ENCODE measurements at places on chromosomes 13 and 19.

DNA sequence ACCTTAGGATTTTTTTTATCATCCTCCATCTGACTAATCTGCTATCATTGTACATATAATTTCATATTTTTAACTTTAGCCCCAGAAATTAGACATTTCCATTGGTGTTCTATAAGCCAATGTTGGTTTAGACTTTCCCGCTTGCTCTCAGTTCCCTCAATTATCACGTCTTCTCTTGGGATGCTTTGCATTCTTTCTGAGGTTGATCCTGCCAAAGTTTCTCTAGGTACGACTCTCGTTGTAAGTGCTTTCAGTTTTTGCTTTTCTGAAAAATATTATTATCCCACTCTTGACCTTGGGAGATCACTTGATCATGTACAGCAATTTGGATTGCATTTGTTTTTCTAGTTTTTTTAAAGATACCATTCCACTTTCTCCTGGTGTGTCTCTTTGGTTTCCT, 270.2 kb downstream of the IRS2 start:
- no peak for DNase-seq

GRCh38 chr19:33887891-33888290, 91.2 kb downstream of the KCTD15 start:
- no peak for DNase-seq

GRCh38 chr19:35355791-35356460, 2.3 kb upstream of the FFAR3 start:
- peak; percentile 31 for DNase-seq

DNA sequence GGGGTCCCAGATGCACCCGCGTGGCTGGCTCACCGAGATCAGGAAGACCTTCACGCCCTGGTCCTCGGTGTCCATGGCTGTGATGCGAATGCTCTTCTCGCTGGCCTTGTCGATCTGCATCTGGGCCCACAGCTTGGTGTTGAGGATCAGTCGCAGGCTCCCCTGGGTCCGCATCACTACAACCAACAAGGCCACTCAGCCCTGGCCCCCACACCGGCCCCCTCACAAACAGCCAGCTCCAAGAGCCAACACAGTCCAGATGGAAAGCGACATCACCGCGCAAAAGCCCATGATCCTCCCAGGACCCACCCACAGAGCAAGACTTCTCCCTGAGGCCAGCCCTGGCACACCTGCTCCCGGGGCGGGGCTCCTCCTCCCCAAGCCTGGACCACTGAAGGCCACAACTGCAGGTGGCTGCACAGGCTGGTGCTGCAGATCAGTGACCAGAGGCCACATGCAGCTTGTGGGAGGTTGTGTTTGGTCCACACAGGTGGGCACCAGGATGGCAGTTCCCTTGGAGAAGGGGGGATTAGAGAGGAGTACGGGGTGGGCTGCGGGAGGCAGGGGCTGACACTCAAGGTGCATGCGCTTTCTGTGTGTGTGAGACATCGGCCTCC, 4.5 kb downstream of the CAPS start:
- no peak for DNase-seq

DNA sequence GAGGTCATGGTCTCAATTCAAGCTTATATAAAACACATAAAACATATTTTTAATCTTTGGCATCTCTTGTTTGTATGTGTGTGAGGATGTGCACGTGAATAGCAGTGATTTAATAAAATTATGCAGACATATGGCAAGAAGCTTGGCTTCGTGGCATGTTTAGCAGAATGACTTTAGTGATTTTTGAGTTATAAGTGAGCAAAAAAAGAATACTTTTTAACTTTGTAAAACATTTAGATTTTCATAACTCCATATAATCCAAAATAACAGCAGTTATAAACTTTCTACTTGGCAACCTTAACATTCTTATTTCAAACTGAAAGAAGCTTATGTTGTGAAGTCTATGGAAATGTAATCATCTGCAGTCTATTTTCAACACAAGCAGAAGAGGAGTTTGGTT, 120.6 kb downstream of the SLITRK1 start:
- DNase-seq: no peak

GRCh38 chr13:112177450-112178288, 110.7 kb downstream of the SOX1 start:
- no peak for DNase-seq

DNA sequence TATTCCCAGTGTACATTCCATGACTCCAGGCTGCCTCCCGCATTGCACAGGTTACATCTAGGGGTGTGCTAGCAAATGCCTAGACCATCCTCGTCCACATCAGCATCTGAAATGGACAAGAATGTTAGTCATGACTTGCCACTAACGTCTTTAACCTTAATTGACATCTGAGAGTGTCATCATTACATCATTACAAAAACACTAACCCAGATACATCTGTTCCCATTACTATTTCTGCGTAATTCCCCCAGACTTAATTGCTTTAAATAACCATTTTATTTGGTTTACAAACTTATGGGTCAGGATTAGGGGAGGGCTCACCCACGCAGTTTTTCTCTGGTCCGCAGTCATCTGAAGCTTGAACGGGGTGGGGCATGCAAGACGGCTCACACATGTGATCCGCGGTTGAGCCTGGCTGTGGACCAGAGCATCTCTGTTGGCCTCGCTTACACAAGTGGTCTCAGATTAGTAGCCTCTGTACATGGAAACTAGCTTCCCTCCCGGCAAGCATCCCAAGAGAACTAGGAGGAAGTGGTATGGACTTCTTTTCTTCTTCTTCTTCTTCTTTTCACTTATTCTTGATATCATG, 15.9 kb downstream of the KL start:
- DNase-seq: no peak

- DNase-seq: no peak
Observed at GRCh38 chr19:49216071-49216470, 58.5 kb downstream of the TRPM4 start.

DNA sequence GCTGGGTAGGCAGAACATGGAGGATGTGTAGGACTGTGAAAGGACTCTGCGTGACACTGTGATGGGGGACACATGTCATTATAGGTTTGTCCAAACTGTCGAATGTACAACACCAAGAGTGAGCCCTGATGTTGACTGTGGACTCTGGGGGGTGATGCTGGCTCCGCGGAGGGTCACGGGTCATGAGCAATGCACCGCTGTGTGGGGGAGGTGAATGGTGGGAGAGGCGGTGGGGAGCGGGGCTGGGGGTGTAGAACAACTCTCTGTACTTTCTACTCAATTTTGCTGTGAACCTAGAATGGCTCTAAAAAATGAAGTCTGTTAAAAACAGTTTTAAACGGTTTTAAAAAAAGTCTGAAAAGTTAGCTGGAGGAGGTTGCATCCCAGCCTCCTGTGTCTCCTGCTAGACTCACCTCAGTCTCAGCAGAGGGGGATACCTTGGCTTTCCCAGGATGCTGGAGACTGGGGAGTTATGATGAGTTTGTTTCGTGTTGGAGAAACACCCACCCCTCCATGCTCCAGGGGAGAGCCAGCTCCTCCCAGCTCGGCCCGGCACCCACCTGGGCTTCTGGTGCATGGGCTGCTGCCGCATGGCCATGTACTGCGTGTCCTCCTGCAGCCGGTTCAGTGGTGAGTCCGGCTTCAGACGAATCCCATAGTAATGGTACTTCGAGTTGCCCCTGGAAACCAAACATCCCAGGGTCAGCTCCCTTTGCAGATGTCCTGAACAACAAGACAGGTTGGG, 34.7 kb upstream of the RANBP3 start:
- no peak for DNase-seq

DNA sequence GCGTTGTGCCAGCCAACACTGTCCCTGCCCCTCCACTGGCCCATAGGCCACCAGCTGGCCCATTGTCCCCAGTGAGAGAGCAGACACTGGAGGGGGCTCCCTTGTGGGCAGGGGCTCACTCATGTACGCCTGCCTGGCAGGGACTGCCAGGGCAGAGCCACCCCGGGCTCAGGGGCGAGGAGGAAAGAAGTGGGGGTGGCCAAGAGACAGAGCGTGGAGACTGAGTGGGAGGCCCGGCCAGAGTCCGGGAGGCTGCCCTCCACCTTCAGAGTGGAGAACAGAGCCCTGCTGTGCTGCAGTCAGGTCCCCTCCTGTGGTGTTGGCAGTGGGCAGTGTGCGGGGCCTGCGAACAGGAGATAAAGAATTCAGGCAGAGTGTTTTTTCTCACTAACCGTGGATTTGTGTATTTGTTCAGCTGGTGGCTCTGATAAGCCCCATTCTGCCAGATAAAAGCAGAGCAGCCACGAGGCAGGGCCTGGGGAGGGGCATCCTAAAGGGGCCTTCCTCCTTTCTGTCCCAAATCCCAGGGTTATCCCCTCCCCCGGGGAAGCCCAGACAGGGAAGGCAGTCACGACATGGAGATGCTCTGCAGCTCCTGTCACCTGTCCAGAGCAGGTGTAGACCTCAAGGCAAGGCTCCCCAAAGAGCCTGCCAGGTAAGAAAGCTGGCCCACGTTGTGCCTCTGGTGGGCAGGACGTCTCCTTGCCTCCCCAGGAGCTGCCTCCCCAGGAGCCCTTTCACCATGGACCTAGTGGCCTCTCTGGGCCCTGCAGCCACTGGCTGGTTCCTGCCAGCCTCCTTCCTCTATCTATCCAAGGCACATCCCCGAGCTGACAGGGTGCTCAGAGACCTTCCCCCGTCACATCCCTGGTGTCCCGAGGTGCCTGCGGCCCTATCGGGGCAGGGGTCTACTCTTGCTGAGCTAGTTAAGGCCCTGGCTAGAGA, 33.0 kb downstream of the LYL1 start:
- no peak for DNase-seq

GRCh38 chr19:7395360-7396066, 46.8 kb downstream of the ARHGEF18 start:
- peak; percentile 19 for DNase-seq

DNA sequence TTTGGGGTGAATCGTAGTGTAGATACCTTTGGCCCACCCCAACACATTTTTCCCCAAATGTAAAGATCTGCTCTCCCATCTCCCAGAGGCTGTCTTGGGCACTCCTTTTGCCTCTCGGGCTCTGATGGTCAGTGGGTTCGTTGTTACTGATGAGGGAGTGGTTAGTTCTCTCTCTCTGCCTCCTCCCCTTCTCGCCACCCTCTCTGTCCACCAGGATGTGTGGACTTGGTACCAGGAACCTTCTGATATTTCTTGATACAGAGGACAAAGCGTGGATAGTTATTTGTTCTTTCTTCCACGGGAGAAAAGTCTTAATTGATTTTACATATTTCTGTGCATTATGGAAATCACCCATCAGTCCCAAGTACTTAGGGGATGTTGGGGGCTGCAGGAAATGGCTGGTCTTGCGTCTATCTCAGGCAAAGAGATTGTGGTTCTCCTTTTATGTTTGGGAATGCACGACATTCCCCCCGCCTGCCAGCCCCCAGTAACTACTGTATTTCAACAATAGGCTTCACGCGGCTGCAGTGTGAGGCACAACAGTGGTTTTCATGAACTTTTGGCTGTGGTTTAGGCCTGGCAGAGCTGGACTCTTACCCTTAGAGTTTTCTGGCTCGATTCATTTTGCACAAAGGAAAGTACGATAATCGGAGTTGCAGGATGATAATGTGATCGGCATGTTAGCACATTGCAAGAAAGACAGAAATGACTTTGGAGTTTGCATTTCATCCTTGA, 79.0 kb upstream of the ZNF536 start:
- no peak for DNase-seq

DNA sequence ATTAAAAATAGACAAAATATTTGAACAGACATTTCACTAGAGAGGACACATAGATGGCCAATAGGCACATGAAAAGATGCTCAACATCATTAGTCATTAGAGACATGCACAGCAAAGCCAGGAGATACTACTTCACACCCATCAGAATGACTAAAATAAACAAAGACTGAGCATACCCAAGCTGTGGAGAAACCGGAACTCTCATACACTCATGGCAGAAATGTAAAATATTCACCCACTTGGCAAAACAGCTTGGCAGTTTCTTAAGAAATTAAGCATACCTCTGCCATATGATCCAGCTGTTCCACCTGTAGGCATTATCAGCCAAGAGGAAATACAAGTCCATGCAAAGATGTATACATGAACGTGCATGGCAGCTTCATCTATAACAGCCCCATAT, 213.4 kb downstream of the TSHZ3 start:
- DNase-seq: no peak

DNA sequence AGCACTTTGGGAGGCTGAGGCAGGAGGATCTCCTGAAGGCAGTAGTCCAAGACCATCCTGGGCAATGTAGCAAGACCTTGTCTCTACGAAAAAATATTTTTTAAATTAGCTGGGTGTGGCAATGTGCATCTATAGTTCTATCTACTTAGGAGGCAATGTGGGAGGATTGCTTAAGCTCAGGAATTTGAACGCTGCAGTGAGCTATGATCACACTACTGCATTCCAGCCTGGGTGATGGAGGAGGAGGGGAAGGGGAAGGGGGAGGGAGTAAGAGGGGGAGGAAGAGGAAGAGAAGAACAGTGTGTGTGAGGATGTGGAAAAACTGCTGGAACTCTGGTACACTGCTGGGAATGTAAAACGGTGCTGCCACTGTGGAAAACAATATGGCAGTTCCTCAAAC, 9.2 kb upstream of the CLIP3 start:
- peak; percentile 40 for DNase-seq

- DNase-seq: no peak
Observed at GRCh38 chr19:44182145-44182544, 17.2 kb downstream of the ZNF226 start.

DNA sequence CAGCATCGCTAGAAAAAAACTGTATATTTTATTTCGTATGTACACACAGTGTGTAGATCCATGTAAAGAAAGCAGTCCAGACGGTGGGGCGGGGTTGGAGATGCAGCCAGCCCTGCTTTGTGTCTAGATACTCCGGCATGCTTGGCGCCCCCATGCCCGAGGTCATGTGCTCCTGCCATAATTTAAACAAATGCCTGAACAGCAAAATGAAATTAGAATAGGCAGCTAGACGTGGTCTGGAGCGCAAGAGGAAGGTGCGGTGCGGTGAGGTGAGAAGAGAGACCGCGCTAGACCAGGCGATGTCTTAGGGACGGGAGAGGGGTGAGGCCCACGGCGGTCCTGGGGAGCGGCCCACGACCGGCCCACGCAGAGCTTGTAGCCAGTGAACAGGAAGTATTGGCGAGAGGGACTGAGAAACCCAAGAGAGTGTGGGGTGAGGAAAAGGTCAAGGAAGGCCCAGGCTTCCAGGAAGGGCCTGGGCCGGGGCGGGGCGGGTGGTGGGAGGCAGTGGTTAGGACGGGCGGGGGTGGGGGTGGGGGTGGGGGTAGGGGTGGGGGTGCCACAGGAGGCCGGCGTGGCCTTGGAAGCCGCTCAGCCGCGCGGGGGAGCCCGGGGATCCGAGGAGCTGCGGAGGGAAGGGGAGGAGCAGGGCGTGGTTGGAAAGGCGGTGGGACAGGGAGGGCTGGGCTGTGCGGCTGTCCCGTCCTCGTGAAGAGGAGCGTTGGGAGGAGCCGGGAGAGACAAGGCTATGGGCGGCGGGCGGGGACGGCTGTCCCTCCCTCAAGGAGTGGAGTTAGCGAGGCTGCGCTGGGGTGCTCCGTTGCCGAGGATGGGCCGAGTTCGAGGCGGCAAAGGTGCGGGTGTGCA, 254.7 kb upstream of the SGCG start:
- DNase-seq: peak; percentile 14

DNA sequence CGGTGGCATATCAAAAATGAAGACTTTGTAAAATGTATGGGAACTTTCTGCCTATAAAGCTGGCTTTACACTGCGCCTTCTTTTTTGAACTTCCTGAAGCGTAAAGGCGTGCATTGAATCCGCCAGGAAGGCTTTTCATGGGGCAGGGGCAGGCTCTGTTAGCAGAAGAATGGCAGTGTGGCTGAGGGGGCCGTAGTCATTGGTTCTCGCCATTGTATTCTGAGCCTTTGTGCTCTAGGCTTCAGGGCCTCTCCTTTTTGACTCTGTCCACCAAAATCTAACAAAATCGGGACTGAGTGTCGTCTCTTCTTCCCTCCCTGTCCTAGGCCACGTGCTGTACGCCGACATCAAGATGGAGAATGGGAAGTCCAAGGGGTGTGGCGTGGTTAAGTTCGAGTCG, 14.1 kb downstream of the PRAM1 start:
- no peak for DNase-seq

- DNase-seq: no peak
Observed at GRCh38 chr13:45732916-45733315, 30.8 kb downstream of the CBY2 start.
